ENCODE measurements at places on chromosomes 12 and 14.
A peak's percentile ranks its signal among the peaks of the same experiment; 100 is the strongest.

DNA sequence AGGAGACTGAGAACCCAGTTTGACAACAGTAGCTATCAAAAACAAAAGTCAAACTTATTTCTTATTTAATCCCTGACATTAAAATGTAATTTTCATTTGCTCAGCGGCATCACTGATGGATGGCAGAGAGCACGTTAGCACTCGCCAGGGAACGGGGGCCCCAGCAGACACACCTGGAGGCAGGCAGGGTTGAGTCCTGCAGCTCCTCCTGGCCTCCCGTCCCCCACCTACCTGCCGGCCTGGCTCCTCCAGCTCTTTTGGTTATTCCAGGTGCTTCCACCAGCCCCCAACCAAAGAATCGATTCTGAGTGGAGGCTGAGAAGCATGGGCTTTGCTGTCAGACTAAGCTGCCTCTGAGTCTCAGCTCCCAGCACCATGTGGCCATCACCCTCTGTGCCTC, 113.6 kb downstream of the PHETA1 start:
- DNase-seq, result no peak

GRCh38 chr12:71321130-71321529, 118.5 kb upstream of the LGR5 start:
- DNase-seq, result no peak

GRCh38 chr12:10753059-10753458, 29.9 kb upstream of the YBX3 start:
- DNase-seq, result no peak

DNA sequence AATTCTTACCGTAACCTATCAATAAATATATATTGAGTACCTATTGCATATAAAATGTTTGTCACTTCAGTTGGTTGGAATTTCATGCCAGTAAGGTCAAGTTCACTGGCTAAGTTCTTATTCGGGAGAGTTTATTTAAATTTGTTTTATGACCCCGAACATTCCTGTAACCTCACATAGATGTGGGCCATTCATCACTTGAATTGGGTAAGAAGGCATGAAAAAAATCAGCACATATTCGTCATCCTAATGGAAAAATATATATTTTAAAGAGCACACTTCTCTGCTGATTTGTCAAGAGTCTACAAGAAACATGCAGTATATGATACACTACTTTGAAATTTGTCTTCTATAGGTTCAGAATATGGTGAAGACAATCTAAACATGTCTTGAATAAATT, 263.4 kb downstream of the CCDC91 start:
- DNase-seq, result no peak

DNA sequence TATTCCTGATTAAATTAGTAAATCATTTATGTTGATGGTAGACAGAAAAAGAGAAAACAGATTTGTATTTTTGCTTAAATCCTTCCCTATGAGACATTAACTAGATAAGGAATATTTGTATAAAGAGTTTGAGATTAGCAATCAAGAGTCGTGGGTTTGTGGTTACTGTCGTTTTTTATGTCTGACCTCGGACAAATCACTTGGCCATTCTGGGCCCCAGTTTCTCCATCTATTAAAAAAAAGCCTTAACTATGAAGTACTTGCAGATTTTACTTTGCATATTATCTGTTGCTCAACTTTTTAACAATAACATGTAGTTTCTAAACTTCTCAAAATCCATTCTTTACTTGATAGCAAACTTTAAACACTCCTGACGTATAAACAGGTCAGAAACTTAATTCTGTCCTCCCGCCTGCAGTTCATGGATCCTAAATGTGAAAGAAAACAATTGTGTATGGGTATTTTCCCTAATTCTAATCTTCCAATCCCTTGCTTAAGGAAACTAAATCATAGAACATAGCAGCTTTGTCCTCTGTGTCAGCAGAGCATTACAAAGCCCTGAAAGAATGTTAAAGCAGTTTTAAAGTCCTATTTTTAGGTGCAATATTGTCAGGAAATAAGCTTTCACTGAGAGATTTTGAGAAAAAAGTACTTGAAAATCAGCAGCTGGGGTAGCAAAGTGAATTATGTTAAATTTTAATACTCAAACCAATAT, 118.2 kb downstream of the GPR135 start:
- no peak for DNase-seq

DNA sequence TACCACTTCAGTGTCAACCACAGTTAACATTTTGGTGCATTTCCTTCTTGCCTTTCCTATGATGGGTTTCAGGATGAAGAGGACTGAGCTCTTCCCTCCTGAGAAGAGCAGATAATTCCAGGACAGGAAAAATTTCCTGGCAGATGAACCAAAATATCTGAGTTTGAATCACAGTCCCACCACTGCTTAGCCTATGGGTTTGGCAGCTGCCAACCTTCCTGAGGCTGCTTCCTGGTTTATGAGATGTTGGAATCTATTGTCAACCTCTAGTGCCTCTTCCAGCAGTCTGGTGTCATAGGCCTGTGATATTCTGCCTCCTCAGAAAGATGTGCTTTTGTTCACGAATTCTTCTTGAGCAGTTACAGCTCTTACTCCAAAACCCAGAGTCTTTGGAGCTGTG, 197.4 kb upstream of the FRMD6 start:
- DNase-seq, result no peak

DNA sequence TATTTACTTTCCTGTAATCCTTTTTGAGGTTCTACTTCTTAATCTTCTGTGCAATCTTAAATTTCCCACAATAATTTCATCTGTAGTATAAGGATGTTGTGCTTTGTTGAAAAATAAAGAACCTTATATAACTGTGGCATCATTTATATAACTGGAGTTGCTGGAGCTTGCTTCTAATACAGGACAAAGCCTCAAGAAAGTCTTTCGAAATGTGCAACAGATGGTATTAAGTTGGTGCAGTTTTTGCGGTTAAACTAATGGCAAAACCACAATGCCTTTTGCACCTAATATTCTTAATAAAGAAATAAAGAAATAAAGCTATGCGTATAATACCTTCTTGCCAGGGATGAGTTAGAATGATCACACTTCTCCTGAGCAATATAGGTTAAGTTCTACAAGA, 180.0 kb downstream of the KITLG start:
- no peak for DNase-seq

GRCh38 chr12:108604208-108604941, 6.5 kb upstream of the TMEM119 start:
- no peak for DNase-seq

DNA sequence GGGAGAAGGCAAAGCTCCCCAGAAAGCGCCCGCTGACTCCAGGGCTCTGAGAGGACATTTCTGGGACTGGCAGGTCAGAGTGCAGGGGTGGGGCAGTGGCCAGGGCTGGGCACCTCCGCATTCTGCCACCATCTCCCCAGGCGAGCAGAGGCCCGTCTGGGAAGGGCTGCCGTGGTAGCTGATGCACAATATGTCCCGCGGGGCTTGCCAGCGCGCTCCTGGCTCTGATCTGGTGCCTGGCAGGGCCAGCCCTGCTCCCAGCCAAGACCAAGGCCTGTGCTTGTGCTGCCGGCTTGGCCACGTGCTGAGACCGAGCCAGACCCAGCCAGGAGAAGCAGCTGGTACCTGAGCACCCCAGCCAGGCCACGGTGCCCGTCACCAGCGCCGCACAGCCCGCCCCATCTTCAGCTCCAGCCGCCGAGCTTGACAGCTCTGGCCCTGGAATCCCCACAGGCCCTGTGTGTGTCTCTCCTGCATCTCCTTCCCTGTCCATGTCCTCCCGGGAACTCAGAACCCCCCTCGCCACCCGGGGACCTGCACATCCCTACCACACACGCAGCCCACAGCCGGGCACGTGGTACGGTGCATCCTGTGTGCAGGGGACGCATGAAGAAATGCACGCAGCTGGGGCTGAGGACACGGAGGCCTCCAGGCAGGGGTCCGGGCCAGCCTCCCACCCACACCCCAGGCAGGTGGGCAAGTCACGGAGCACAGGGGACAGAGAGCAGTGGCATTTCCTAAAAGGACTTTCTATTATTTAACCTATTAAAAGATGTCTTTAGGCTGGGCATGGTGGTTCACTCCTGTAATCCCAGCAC, 68.6 kb upstream of the C14orf180 start:
- no peak for DNase-seq

GRCh38 chr14:102096569-102097188, 9.8 kb upstream of the HSP90AA1 start:
- DNase-seq, result peak; percentile 88

GRCh38 chr12:65335021-65335714, 56.7 kb downstream of the MSRB3 start:
- DNase-seq, result no peak

- DNase-seq, result no peak
Observed at GRCh38 chr14:68271913-68272391, 452.4 kb downstream of the RAD51B start.

- no peak for DNase-seq
Observed at GRCh38 chr14:74169906-74170305, 69.3 kb upstream of the VSX2 start.

GRCh38 chr14:33956640-33957039, 5.8 kb upstream of the EGLN3 start:
- DNase-seq, result no peak

DNA sequence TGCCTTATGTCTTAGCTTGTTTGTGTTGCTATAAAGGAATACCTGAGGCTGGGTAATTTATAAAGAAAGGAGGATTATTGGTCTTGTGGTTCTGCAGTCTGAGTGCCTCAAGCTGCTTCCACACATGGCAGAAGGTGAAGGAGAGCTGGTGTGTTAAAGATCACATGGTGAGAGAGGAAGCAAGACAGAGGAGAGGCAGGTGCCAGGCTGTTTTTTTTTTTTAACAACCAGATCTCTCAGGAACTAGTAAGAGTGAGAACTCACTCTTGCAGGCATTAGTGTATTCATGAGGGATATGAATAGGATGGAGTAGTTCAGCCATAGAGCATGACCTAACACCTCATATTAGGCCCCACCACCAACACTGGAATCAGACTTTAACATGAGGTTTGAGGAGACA, 123.4 kb downstream of the CMAS start:
- no peak for DNase-seq

DNA sequence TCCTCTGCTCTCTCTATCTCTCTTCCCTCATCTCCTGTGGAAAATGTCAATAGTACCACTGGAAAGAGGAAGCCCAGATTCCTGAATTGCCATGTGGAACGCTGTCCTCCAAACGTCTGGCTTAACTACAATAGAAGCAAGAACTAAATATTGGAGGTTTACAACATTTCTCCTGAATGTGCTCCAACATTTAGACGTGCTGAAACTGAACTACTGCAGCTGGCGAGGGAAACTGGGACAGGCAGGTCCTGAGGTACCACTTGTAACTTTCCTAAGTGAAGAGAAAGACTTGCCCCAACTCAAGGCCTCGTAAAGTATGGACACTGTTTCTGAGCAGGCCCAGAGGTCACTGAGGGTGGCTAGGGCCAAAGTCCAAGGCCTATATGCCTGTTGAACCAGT, 187.7 kb downstream of the NTF3 start:
- DNase-seq, result no peak

DNA sequence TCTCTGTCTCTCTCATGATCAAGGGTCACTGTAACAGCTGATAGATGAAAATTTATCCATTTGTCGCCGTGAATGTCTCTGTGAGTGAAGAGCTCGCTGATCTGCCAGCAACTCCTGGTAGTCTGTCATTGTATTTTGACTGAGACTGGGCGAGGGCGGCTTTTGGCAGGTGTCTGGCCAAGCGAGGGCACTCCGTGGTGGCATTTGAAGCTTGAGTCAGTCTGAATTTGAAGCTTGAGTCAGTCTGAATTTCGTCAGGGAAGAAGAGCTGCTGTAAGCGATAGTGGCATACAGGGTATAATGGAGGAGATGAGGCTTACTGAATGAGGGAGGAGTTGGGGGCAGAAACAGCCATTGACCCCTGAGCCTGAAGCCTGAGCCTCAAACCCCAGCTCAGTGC, 56.8 kb upstream of the FAM181A start:
- no peak for DNase-seq

DNA sequence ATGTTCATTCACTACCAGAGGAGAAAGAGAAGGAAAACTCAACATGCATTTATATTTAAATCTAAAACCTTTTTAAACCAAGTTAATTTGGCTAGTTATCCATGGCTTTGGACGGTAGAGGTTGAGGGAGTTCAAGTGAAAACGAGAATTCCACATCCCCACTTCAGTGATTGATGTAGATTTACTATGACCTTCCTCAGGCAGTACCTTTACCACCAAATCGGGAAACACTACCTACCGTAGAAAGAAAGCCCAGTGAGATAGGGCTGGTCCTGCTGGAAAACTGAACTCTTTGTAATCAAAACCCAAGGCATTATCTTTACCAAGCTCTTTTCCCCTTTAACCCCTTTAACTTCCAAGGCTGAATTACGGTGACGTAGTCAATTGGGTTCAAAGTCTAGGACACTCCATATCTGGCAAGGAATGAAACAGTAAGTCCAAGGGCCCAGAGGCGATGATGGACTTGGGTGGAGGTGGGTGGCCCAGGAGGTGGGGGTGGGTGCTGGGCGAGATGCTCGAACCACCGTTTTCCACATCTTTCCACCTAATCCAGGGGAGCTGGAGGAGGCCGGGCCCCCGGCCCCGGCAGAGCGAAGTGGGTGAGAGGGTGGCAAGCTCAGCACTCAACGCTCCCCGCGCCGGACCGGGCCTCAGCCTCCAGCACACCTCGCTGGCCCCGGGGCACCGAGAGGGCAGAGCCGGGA, 618 bp downstream of the SEC23A start:
- no peak for DNase-seq
